NCI-H774 (cell line): ENCODE measurements at places on chromosomes 1 and 21.

DNA sequence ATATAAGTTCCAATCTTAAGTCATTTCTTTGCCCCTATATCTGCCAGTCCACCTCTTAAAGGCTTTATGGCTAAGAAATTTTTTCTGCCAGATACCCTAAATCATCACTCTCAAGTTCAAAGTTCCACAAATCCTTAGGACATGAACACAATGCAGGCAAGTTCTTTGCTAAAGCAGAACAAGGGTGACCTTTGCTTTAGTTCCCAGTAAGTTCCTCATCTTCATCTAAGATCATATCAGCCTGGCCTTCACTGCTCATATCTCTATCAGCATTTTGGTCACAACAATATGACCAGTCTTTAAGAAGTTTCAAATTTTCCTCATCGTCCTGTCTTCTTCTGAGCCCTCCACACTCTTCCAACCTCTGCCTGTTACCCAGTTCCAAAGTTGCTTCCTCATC is 402.2 kb upstream of the RUNX1 start:
- no peak for DNase-seq

DNA sequence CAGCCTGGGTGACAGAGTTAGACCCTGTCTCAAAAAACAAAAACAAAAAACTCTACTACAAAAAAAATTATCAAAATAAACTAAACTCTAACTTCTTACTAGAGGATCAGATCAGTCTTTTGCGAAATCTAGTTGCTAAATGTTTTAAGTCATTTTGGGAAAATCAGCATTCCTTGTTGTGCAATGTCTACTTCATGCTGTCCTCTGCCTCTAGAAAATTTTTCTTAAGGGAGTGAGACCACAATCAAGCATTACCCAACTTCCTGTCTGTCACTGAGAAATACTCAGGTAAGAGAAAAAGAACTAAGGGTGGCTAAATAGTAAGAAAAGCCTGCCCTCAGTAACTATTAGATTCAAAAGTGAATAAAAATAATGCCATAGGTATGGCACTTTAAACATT is 67.2 kb upstream of the FOXD3 start:
- no peak for DNase-seq

GRCh38 chr1:225360119-225360518 is 67.7 kb downstream of the LBR start:
- DNase-seq = no peak

DNA sequence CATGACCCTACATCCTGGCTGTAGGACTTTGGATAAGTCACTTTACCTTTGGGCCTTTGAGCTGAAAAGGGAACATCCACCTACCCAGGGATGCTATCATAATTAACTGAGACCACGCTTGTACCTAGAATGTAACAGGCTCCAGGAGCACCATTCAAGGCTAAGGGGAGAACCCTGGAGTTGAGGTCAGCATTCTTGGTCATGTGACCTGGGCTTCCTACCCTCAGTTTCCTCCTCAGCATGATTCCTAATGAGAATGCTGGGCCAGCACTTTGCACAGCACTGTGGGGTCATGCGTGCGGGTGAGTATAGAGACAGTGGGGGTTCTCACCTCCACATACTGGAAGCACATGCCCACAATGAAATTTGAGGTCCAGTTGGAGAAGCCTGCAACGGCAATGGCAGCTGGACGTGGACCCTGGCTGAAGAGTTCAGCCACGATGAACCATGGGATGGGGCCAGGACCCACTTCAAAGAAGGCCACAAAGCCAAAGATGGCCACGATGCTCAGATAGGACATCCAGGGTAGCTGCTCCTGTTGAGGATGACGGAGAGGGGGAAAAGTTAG is 31.3 kb downstream of the SLC2A1 start:
- DNase-seq = no peak

GRCh38 chr1:12255913-12256312 is 26.1 kb downstream of the VPS13D start:
- DNase-seq = no peak

- peak; percentile 56 for DNase-seq
These were observed 26.9 kb upstream of the LRRC3 start for GRCh38 chr21:44428281-44428960.
